ENCODE measurements at places on chromosomes 5 and 9.

GRCh38 chr5:82285206-82285605, 7.1 kb upstream of the RPS23 start:
- DNase-seq = no peak
- no peak overlapping the region for H3K4me3 ChIP-seq
- no peaks in the 10 kb centered on the region for H3K4me1 ChIP-seq
- H3K36me3 ChIP-seq = no peaks in the 10 kb centered on the region

- H3K36me3 ChIP-seq = no peaks in the 10 kb centered on the region
- H3K4me1 ChIP-seq = peaks cover 9% of the 10 kb centered on the region
- H3K27me3 ChIP-seq = no peaks in the 10 kb centered on the region
- H3K4me3 ChIP-seq = no peak overlapping the region
These were observed 3.5 kb upstream of the F2RL2 start for GRCh38 chr5:76626738-76627137.

DNA sequence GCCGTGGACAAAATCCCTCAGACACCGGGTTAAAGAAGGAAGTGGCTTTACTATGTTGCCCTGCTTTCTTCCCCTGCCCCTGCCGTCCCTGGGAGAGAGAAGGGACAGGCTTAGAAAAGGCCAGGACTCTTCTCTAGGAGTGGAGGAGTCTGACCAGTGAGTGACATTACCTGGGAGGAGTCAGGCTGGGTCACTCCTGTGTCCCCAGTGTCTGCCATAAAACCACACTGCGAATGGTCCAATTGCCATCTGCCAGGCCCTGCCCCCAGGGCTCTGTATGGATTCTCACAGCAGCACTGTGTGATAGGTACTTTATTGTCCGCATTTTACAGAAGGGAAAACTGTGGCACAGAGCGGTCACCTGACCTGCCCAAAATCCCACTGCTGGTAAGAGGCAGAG, 31.3 kb upstream of the FUBP3 start:
- H3K4me3 ChIP-seq = no peak overlapping the region
- no peaks in the 10 kb centered on the region for H3K36me3 ChIP-seq
- no peaks in the 10 kb centered on the region for H3K4me1 ChIP-seq
- no peak overlapping the region for H3K27ac ChIP-seq
- no peak for DNase-seq

- no peaks in the 10 kb centered on the region for H3K36me3 ChIP-seq
- no peak overlapping the region for H3K4me3 ChIP-seq
- H3K27ac ChIP-seq = no peak overlapping the region
- H3K27me3 ChIP-seq = no peaks in the 10 kb centered on the region
- no peaks in the 10 kb centered on the region for H3K4me1 ChIP-seq
- no peak for DNase-seq
These were observed 306.5 kb upstream of the RPS23 start for GRCh38 chr5:82584631-82585030.

DNA sequence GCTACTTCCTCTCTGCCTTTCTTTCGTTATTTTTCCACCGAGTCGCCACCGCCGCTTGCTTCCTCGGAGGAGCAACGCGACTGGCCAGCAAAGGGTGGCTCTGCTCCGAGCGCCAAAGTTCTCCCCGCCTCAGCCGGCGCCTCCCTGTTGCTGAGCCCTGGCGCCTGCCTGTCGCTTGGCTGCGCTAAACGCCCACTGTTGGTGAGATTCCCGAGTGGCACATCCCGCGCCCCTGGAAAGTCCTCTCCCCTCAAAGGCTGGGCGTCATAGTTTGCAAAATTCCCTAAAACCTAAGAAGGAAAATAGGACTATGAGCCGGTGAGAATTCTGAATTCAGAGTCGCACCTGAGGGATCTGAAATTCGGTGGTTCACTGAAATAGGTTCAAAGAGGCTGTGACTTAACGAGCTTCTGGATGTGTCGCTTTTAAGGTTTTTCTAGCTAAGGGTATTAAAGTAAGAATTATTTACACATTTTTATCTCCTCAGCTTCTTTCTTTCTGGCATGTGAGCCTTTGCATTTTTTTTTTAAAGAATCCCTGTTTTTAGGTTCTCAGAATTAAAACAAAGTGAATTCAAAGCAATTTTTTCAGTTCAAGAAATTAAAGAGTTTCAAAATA, at the start of gene GRIN3A:
Gene GRIN3A (minus strand): TSS at position 82 of the 618 bp plus-strand sequence. CDS start 668 bp downstream, outside the sequence.
- peaks cover 2% of the 10 kb centered on the region for H3K27me3 ChIP-seq
- no peaks in the 10 kb centered on the region for H3K36me3 ChIP-seq
- H3K4me3 ChIP-seq = no peak within 1 kb of the TSS
- no peak within 1 kb of the TSS for H3K27ac ChIP-seq
- H3K4me1 ChIP-seq = no peaks in the 10 kb centered on the region
- no peak for DNase-seq

- no peaks in the 10 kb centered on the region for H3K36me3 ChIP-seq
- no peaks in the 10 kb centered on the region for H3K4me1 ChIP-seq
- no peak for DNase-seq
- no peak overlapping the region for H3K27ac ChIP-seq
- no peak overlapping the region for H3K4me3 ChIP-seq
These were observed 3.0 kb downstream of the CMYA5 start for GRCh38 chr5:79692596-79692995.

GRCh38 chr5:181221792-181222629, 1.1 kb upstream of the TRIM41 start:
- H3K27me3 ChIP-seq = no peaks in the 10 kb centered on the region
- H3K36me3 ChIP-seq = no peaks in the 10 kb centered on the region
- peaks cover 26% of the 10 kb centered on the region for H3K4me1 ChIP-seq
- peak overlapping the region; percentile 95 for H3K27ac ChIP-seq
- H3K4me3 ChIP-seq = peak overlapping the region; percentile 90
- DNase-seq = peak; percentile 96

All from naive thymus-derived CD4-positive, alpha-beta T cell (primary cell).